ENCODE measurements at places on chromosomes 5 and 9. TPM values are rescaled to one million over a fixed set of nuclear protein-coding genes. Genes with fewer than 3 reads are reported as not detected.

Gene ABCA1
- 5.0 TPM for total RNA-seq

Gene DNAI1
- not detected for total RNA-seq

Gene TAS2R1
- not detected for total RNA-seq

Gene TLX3
- not detected for total RNA-seq

Gene ARID3C
- not detected for total RNA-seq

Gene ELP1
- total RNA-seq, result 20.1 TPM

Gene CFAP90
- total RNA-seq, result 0.53 TPM

Gene OR1Q1
- not detected for total RNA-seq

Gene ZDHHC11B
- 1.1 TPM for total RNA-seq

Gene HRH2
- total RNA-seq, result 0.46 TPM

Gene CNTFR
- 0.20 TPM for total RNA-seq

Gene LHX3
- 0.14 TPM for total RNA-seq

Gene OBP2B
- not detected for total RNA-seq

Gene TMC1
- total RNA-seq, result not detected

Gene CDC37L1
- 15.1 TPM for total RNA-seq

Gene PAPPA
- total RNA-seq, result 46.1 TPM

Gene SLC1A3
- not detected for total RNA-seq

Gene POC5
- 9.2 TPM for total RNA-seq

Gene ARHGEF39
- total RNA-seq, result 18.0 TPM

Gene PITX1
- 14.2 TPM for total RNA-seq

Gene HACD4
- 1.1 TPM for total RNA-seq

Gene EIF4E1B
- not detected for total RNA-seq

Gene CAMK2A
- 1.1 TPM for total RNA-seq

Gene CDH6
- 0.07 TPM for total RNA-seq

Gene FOXD4L6
- total RNA-seq, result not detected

Gene C7
- not detected for total RNA-seq

Gene IL13
- not detected for total RNA-seq

Gene SLC24A2
- not detected for total RNA-seq

Gene PCDHAC1
- total RNA-seq, result 2.1 TPM

Gene LTC4S
- total RNA-seq, result 0.63 TPM

Gene SPATA31A1
- not detected for total RNA-seq

Gene CCDC180
- total RNA-seq, result 0.38 TPM

Gene CRHBP
- total RNA-seq, result not detected

Gene SNCAIP
- total RNA-seq, result not detected

Gene PDE6A
- 0.25 TPM for total RNA-seq

Gene ANKRD31
- total RNA-seq, result 0.06 TPM

Gene ZMYND19
- 56.2 TPM for total RNA-seq

Gene DRD1
- 0.24 TPM for total RNA-seq

Gene NEUROG1
- total RNA-seq, result not detected

Gene SLC45A2
- not detected for total RNA-seq

Data from A549 treated with ZK216348 at 1 μM for 4 hours (cell line).